Activated CD4-positive, alpha-beta memory T cell treated with anti-CD3 and anti-CD28 coated beads for 36 hours (primary cell): ENCODE measurements at places on chromosomes 5 and 9. TPM values are rescaled to one million over a fixed set of nuclear protein-coding genes. Genes with fewer than 3 reads are reported as not detected.

GRCh38 chr9:14752871-14753270, 30.3 kb upstream of the CER1 start:
- no peak for DNase-seq
- H3K27me3 ChIP-seq = peaks cover 25% of the 10 kb centered on the region
- peaks cover 11% of the 10 kb centered on the region for H3K4me1 ChIP-seq
- H3K27ac ChIP-seq = no peak overlapping the region

DNA sequence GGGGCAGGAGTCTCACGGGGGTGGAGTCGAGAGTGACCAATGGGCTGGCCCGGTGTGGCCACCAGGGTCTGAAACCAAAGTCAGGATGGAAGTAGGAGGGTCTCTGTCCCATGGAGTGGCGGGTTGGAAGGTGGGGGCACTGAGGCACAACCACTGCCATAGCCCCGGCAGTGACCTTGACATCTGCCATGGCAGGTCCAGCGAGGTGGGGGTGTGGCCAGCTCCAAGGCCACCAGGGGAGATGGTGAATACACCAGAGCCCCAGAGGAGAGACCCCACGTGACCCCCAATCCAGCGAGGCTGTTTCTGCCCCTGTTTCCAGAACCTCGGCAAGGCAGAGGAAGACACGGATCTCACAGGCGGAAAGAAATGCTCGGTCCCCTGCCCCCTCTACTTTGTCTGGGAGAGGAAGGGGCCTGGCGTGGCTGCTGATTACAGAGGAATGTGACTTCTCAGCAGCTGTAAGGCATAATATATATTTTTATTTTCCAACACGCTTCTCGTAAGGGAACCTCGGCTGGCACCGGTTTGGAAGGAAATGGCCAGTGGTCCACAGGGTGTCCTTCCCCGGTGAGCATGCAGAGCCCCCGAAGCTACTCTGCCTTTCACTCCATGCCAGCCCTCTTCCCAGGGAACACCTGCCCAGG, 105.7 kb upstream of the SARDH start:
- no peak for DNase-seq
- no peaks in the 10 kb centered on the region for H3K4me1 ChIP-seq
- peaks cover 6% of the 10 kb centered on the region for H3K27me3 ChIP-seq

GRCh38 chr9:134723037-134723436, 81.4 kb downstream of the COL5A1 start:
- no peak overlapping the region for H3K4me3 ChIP-seq
- peaks cover 13% of the 10 kb centered on the region for H3K27me3 ChIP-seq
- no peak overlapping the region for H3K27ac ChIP-seq
- DNase-seq = no peak

DNA sequence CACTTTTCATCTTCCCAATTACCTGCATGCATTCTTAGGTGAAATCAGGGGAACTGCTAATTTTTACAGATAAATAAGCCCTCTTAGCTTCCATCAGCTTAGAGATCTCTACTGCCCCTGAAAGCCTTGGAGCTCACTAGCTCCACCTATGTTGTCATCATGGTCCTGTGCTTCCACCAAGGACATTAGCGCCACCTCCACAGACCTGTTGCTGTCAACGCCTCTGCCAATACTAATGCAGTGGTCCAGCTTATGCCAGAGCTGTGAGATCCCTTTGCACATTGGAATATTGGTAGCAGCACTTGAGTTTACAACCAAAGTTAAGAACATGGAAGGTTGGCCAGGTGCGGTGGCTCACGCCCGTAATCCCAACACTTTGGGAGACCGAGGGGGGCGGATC, 7.7 kb upstream of the SHISAL2B start:
- DNase-seq = no peak
- no peak overlapping the region for H3K4me3 ChIP-seq
- peaks cover 3% of the 10 kb centered on the region for H3K27me3 ChIP-seq
- no peaks in the 10 kb centered on the region for H3K36me3 ChIP-seq

DNA sequence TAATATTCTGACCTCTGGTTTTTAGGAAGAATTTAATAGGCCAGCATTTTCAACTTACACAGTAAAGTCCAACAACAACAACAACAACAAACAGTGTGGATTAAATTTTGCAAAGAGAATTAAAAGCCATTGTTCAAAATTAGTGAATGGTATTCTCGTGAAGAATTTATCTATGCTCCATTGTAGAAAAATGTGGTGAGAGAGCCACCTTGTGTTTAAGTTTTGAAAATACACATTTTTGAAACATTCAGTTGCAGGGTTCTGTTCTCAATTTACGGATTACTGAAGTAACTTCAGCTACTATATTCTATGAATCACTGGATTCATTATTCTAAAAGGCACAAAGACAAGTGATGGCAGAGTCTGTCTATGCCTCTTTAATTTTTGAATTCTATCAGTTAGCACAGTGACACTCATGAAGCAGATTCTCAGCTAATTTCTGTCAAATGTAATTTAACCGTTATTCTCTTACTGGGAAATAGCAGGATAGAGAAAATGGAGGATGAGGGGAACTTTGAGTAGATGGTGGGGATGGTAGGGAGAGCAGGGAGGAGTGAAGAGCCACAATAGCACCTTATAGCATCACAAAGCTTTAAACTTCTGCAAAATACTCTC, 11.0 kb downstream of the CCDC152 start:
- no peak for DNase-seq
- peaks cover 5% of the 10 kb centered on the region for H3K36me3 ChIP-seq
- no peaks in the 10 kb centered on the region for H3K4me1 ChIP-seq

- no peak for DNase-seq
- H3K27me3 ChIP-seq = no peaks in the 10 kb centered on the region
- H3K36me3 ChIP-seq = no peaks in the 10 kb centered on the region
- H3K4me1 ChIP-seq = peaks cover 2% of the 10 kb centered on the region
- H3K4me3 ChIP-seq = no peak overlapping the region
- H3K27ac ChIP-seq = no peak overlapping the region
Measured at GRCh38 chr5:59596586-59597350, 296.8 kb downstream of the PDE4D start.

GRCh38 chr9:99154356-99154755, 49.4 kb downstream of the TGFBR1 start:
- H3K4me1 ChIP-seq = peaks cover 7% of the 10 kb centered on the region
- no peaks in the 10 kb centered on the region for H3K27me3 ChIP-seq
- H3K36me3 ChIP-seq = peaks cover 14% of the 10 kb centered on the region

GRCh38 chr5:59020611-59021285, 437.9 kb downstream of the RAB3C start:
- peak overlapping the region; percentile 17 for H3K4me3 ChIP-seq
- no peaks in the 10 kb centered on the region for H3K27me3 ChIP-seq
- peak; percentile 67 for DNase-seq

DNA sequence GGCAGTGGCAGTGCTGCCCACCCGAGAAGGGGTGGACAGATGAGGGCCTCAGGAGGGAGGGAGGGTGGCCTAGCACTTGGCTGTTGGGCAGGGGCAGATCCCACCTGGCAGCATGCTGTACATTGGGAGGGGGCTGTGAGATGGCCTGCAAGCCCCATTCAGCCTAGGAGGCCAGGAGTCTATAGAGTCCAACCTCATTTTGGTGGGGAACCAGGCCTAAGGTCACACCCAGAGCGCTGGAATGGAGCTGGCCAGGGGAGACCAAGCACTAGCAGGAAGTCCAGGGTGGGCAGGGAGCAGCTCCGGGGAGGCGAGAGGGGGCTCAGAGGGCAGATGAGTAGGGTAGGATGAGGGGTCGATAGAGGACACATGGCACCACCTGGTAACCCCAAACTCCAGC, 22.9 kb downstream of the TRIM14 start:
- no peak overlapping the region for H3K4me3 ChIP-seq
- peaks cover 54% of the 10 kb centered on the region for H3K36me3 ChIP-seq
- no peak for DNase-seq
- H3K4me1 ChIP-seq = peaks cover 62% of the 10 kb centered on the region
- H3K27ac ChIP-seq = peak overlapping the region; percentile 47

Gene STPG3
- not detected for total RNA-seq

Gene PCDHGA12
- total RNA-seq = not detected
